ENCODE measurements at places on chromosomes 16 and 17.
A peak's percentile ranks its signal among the peaks of the same experiment; 100 is the strongest.

GRCh38 chr17:50198026-50198669 is 3.3 kb downstream of the COL1A1 start:
- DNase-seq, result no peak

GRCh38 chr17:49162866-49163265 is 30.3 kb downstream of the B4GALNT2 start:
- DNase-seq, result no peak

DNA sequence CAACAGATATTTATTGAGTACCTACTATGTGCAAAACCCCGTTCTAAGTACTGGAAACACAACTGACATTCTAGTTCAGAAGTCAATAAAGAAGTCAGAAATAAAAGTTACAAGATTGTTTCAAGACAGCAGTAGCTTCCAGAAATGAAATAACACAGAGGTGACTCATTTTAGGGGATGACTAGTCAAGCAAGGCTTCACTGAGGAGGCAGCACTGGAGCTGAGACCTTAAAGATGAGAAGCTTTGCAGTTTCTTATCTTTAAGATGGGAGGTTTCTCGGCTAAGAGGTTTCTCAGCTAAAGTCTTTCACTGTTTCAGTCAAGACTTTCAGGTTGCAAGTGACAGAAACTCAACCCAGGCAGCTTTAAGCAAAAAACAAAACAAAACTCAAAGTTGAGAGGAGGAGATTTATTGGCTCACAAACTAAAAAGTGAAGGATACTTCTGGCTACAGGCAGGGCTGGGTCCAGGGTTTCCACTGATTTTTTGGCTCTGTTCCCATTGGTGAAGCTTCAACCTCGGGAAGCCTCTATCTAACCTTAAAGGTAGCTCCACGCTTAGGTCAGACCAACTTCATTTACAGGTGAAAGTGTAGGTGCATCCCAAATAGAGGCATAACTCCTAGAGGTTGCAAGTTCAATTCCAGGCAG is 7.4 kb upstream of the MMP2 start:
- no peak for DNase-seq

GRCh38 chr17:31631766-31632165 is 227.3 kb downstream of the COPRS start:
- no peak for DNase-seq

GRCh38 chr17:53150101-53150698 is 672.5 kb upstream of the KIF2B start:
- DNase-seq, result no peak

GRCh38 chr16:11479916-11480315 is 106.8 kb downstream of the LITAF start:
- no peak for DNase-seq

- DNase-seq, result no peak
These were observed 3.5 kb upstream of the C17orf113 start for GRCh38 chr17:42053731-42054500.

DNA sequence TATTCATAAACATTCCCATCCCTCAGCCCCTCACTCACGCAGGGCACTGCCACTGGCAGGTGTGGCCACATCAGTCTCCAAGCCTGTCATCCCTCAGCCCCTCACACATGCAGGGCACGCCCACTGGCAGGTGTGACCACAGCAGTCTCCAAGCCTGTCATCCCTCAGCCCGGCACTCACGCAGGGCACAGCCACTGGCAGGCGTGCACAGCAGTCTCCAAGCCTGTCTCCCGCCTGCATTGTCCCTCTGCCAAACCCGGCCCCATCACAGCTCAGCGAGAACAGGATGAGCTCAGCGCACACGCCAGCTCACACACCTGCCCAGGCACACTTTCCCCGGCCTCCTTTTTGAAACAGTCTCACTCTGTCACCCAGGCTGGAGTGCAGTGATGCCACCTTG is 11.4 kb upstream of the KREMEN2 start:
- DNase-seq, result no peak

- no peak for DNase-seq
These were observed 124.3 kb downstream of the NPIPB5 start for GRCh38 chr16:22634954-22635353.

DNA sequence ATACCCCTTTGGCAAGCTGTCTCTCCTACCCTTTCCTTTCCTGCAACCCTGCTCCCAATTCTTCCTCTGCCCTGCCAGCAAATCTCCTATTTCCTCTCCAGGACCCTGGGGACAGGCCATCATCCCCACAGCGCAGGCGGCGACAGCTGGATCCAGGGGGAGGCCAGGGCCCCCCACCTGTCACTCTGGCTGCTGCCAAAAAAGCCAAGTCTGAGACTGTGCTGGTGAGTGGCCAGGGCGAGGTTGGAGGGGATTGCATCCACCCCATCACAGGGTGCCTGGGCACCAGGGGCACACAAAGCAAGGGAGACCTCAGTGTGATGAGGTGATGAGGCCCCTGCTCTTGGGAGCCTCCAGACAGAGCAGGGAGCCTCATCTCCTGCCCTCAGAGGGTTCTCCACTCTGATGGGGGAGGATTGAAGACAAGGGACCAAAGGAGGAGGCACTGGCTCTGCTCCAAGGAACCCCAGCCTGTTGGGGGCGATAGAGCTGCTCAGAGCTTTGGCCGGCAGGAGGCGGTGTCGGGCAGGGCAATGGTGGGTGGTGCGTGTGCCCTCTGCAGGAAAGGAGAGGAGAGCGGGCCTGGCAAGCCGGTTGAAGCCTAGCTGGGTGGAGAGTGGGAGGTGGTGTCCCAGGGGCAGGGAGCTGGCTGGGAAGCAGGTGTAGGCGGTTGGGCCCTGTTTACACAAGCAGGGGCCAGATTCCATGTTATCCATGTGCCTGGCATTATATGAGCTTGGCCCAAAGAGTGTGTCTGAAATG is 15.6 kb upstream of the PDK2 start:
- DNase-seq, result no peak

DNA sequence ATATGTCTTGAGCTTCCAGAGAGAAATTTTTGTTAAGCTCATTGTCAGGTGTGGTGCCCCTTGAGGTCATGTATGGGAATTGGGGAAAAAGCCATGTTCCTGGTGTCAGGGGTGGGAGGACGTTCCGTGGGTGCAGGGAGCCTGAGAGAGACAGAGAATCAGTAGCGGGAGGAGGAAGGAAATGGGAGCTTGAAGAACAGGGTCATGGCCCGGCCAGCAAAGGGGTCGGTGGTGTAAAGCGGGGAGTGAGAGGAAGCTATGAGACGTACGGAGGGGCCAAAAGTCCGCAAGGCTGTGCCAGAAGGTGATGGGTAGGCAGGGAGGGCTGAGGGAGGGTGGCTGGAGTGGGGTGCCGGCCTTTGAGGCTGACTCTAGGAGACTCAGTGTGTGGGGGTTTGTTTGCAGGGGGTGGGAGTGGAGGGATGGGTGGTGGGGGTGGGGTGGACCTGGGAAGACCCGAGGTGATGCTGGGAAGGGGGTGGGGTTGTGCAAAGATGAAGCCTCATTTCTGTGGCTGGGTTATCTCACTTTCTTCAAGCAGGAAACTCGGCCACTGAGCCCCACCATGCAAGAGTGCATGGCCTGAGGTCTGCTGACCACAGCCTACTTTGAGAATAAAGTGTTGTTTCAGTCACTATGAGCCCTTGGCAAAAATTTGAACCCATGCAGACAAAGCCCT is 63.6 kb downstream of the PLCG2 start:
- DNase-seq, result no peak

GRCh38 chr17:77881545-77881944 is 77.0 kb upstream of the TNRC6C start:
- peak; percentile 56 for DNase-seq

GRCh38 chr16:70610273-70611223 is 35.8 kb upstream of the IL34 start:
- DNase-seq, result no peak

DNA sequence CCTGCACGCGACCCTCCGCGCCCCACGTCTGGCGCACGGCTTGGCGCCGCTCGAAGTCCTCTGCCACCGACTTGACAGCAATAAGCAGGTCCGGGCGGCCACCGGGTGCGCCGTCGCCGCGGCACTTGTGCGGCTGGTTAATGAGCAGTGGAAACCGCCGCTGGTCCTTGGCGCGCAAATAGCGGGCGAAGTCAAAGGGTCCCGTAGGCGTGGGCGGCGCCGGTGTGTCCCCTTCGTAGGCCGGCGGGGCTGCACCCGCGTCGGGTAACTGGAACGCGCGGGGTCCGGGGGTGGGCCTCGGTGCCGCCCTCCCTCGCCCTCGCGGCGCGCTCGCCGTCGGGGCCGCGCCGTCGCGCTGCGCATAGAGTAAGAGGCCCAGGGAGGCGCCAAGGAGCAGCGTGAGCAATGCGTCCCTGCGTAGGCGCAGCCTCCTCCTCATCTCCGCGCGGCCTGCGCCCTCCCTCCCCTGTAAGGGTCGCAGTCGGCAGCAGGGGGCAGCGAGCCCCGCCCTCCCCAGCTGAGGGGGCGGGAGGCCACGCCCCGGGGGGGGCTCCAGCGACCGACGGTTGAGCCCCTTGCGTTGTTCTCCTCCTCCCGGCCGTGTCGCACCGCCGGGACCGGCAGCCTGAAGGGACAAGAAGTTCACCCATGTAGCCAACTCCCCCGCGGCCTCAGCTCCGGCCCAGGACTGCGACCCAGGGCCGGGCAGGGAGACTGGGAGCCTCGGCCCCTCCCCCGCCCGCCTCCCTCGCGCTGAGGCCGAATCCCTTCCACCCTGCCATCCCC is 558 bp downstream of the B3GNT9 start:
- no peak for DNase-seq

- DNase-seq, result no peak
These were observed 842 bp upstream of the TEDC2 start for GRCh38 chr16:2458887-2459646.

- DNase-seq, result no peak
These were observed 31.3 kb downstream of the ZCCHC14 start for GRCh38 chr16:87461466-87461991.

- DNase-seq, result no peak
These were observed 36.3 kb downstream of the WWP2 start for GRCh38 chr16:69798466-69798865.

DNA sequence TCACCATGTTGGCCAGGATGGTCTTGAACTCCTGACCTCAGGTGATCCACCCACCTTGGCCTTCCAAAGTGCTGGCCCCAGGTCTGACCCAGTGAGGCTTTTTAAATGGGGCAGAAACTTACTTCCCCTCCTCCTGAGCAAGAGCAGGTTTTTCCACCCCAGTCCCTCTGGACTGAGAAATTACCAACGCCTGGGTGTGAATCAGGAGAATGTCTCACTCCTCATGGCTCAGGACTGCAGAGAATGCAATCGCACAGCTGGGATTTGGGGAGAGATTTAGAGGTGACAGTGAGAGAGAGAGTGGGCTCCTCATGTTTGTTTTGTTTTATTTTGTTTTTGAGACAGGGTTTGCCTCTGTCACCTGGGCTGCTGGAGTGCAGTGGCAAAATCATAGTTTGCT is 203.6 kb downstream of the RAB11FIP4 start:
- no peak for DNase-seq

- no peak for DNase-seq
These were observed 586 bp downstream of the MEAK7 start for GRCh38 chr16:84503751-84504395.

DNA sequence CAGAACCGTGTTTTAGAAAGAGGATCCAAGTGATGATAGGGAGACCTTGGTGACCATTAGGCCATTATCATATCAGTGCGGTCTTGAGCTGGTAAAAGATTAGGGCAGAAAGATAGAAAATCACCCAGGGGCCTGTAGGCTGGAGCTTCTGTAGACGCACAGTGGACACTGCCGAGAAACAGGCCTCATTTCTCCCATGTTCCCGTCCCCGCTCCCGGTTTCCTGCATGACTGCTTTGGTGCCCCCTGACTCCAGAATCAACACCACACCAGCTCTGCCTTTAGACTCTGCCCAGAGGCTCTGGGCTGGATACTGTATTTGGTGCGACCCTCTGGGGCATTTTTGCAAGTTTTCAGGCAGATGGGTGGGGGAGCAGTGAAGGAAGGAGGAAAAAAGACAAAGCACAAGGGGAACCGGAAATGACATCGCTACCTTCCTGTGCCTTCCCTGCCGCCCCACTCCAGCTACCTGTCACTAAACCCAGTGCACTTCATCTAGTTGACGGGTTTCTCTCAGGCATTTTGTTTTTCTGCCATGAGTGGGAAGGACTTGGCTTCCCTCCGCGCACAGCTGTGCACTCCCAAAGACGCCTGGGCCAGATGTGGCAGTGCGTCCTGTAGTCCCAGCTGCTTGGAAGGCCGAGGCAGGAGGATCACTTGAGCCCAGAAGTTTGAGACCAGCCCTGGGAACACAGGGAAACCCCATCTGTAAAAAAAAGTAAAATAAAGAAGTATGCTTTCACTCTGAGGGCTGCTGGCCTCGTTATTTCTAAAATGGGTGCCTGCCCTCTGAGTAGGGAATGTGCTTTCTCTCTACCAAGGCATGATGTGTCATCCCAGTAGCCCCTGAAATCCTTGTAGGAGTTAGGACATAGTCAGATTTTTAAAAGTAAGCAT is 214.1 kb downstream of the RPTOR start:
- DNase-seq, result no peak

DNA sequence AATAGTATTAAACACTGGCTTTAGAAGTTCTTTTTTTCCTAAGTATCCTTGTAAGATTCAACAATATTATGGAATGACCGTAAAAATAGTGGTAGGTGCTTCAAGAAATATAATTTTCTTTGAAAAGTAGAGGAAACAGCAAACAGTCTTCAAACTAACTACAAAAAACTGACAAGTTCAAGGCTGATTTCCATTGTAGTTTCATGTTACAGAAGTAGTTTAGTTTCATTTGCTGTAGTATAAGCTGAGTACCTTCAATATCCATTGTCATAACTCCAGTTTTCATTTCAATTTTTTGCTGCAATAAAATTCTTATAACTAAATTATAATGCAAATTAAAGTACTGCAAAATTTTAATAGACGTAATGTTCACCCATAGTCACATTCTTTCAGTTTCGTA is 19.3 kb downstream of the PHKB start:
- DNase-seq, result no peak

DNA sequence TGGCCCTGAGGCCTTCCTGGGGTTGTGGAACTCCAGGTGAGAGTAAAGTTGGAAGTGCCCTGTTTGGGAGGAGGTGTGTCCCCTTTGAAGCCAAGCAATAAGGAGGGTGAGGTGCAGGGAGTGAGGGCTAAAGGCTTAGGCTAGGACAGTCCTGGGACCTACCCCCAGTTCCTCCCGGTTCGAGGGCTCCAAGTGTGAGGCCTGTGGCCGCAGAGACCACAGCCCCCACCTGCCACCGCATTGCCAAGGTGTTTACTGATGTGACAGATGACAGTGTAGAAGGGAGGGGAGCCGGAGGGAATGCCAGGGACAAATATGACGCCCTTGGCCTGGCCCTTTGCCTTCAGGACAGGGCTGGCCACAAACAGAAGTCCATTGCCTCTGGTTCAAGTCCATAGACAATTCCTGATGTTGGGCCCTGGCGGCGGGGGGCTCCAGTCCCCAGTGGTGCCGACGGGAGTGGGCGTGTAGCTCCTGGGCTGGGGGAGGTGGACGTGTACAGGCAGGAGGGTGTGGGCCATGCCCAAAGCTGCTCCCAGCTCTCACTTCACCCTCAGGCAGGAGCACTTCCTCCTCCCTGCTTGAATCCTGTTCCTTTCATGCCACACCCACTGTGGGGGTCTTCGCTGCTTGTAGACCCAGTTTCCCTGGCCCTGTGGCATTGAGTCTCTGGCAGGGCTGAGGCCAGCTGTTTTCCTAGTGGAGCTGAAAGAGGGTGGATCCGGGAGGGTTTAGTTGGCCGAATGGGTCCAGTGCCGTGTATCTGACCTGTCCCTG is 3.2 kb downstream of the ADORA2B start:
- no peak for DNase-seq

All from stimulated activated CD8-positive, alpha-beta memory T cell treated with anti-CD3 and anti-CD28 coated beads, Interleukin-4, amount 100 ng/mL, for 1 hour (primary cell).